ENCODE measurements at places on chromosomes 7 and 10. TPM values are rescaled to one million over a fixed set of nuclear protein-coding genes. Genes with fewer than 3 reads are reported as not detected.

The TSPAN12 gene
- total RNA-seq, result 1.1 TPM

The GDF2 gene
- total RNA-seq, result not detected

The CASP7 gene
- total RNA-seq, result 31.8 TPM

The HOXA13 gene
- not detected for total RNA-seq

The EFCAB10 gene
- 0.31 TPM for total RNA-seq

The C7orf33 gene
- not detected for total RNA-seq

The ZDHHC6 gene
- 37.6 TPM for total RNA-seq

The PBLD gene
- total RNA-seq, result 1.8 TPM

The SAMD9 gene
- total RNA-seq, result 20.6 TPM

The ZNF467 gene
- 0.48 TPM for total RNA-seq

The NXPH1 gene
- not detected for total RNA-seq

The UPK3B gene
- 2.6 TPM for total RNA-seq

The MYL10 gene
- total RNA-seq, result not detected

The CUX1 gene
- total RNA-seq, result 30.2 TPM

The CYP26C1 gene
- not detected for total RNA-seq

The RPEL1 gene
- total RNA-seq, result not detected

The ABCC2 gene
- total RNA-seq, result 0.92 TPM

The FKBP6 gene
- not detected for total RNA-seq

The LIPF gene
- total RNA-seq, result not detected

The FAM185A gene
- total RNA-seq, result 5.2 TPM

The TRIM74 gene
- total RNA-seq, result 0.07 TPM

The RHOBTB1 gene
- total RNA-seq, result 3.4 TPM

The HOXA3 gene
- total RNA-seq, result 1.2 TPM

The MRLN gene
- total RNA-seq, result not detected

The ACTL6B gene
- not detected for total RNA-seq

The NAT16 gene
- not detected for total RNA-seq
